Activated B cell treated with CpG ODN at 0.5 μM for 24 hours (primary cell): ENCODE measurements at places on chromosomes 16 and 17. TPM values are rescaled to one million over a fixed set of nuclear protein-coding genes. Genes with fewer than 3 reads are reported as not detected.

TPSG1 gene
- total RNA-seq: not detected in 2 replicates

UBN1 gene
- 33.4 and 36.1 TPM in 2 replicates for total RNA-seq

ADAD2 gene
- not detected in 2 replicates for total RNA-seq

WFDC1 gene
- total RNA-seq: not detected in 2 replicates

MARCHF10 gene
- not detected in 2 replicates for total RNA-seq

IGSF6 gene
- 0.29 and 0.46 TPM in 2 replicates for total RNA-seq

LRRC36 gene
- 0.49 and 0.69 TPM in 2 replicates for total RNA-seq

LPCAT2 gene
- 0.04 and 0.42 TPM in 2 replicates for total RNA-seq

TBC1D26 gene
- total RNA-seq: 0.18 TPM in 1 of 2 replicates, not detected in the other

SMIM36 gene
- not detected in 2 replicates for total RNA-seq
